ENCODE measurements at places on chromosomes 7 and 10.

- no peak for DNase-seq
Observed at GRCh38 chr7:45660901-45661211, 86.7 kb downstream of the ADCY1 start.

GRCh38 chr10:49149881-49150280 lies 16.1 kb upstream of the FAM170B start:
- no peak for DNase-seq

DNA sequence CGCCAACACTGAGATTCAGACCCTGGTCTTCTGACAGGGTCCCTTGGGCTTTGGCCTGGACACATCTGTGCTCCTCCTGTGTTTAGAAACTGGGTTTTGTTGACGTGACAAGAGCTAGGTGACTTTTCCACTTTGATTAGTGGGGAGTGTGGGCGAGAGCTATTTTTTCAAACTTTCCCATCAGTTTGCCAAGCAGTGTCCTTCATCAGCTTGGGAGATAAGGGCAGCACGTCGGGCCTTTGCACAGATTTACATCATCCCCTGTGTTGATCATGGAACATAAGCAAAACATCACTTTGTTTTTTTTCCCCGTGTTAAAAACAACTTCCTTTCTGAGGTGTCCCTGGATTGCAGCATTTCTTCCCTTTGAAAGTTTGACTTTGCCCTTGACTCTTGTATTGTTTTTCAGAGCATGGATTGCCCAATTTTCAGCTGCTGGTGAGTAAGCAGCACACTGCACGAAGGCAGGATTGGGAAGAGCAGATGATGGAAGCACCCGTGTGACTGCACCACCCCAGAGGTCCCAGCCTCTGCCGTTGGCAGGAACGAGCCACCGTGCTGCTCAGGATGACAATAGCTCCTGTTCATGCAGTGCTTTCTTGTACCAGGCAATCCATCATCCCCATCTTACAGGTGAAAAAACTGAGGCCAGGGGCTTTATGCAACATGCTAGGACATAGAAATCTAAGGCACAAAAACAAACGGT lies 6.4 kb upstream of the IGFBP1 start:
- no peak for DNase-seq

DNA sequence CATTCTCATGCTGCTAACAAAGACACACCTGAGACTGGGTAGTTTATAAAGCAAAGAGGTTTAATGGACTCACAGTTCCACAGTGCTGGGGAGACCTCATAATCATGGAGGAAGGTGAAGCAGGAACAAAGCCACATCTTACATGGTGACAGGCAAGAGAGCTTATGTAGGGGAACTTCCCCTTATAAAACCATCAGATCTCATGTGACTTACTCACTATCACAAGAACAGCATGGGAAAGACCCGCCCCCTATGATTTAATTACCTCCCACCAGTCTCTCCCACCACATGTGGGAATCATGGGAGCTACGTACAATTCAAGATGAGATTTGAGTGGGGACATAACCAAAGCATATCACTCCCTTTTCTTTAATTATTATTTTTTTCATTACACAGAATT lies 16.6 kb downstream of the COL28A1 start:
- no peak for DNase-seq

- DNase-seq: peak; percentile 55
Observed at GRCh38 chr7:84364708-84365107, 170.1 kb upstream of the SEMA3A start.

DNA sequence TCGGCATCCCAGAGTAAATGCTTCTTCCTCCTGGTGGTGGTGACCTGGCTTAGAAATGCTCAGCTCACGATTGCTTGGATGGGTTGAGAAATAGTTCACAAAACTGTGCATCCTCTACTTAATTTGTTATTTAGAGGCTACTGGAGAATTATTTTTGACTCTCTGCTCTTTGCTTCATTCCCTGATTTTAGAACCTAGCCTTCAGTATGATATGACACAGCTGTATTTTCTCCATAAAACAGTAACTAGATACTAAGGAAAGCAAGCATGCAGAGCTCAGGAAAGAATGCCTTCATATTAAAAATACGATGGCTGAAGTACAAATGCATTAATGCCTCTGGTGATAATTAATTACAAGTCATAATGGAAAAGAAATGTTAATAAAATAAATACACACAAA lies 602.0 kb upstream of the COBL start:
- DNase-seq: no peak

- no peak for DNase-seq
Observed at GRCh38 chr10:43230909-43231522, 35.8 kb downstream of the RASGEF1A start.

DNA sequence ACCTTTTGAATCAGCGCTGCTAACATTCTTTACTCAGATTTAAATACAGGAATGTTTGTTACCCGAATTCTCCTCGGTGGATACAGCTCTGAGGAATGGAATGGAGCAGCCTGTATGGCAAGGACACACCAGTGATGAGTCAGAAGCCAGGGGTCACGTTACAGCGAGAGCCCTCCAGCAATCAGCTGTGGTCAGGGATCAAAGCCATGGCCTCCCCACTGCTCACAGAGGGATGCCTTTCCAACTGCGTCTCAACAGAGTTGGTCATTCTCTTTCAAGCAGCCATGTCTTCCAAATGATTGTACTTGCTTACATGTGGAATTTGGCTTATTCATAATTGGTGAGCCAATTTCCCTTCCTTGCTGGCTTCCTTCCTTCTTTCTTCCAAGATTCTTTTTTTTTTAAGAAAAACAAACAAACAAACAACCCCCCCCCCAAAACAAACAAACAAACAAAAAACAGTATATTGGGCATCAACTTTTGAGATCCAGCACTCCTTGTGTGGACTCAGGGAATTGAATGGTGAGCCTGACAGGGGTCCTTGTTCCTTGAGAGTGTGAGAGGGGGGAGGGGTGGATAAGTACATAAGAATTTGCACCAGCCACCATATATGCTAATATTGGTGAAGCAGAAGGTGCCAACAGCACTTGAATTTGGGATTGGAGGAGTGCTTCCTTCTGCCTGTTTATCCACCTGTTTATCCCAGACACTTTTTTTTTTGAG lies 100.2 kb downstream of the ATXN7L1 start:
- DNase-seq: peak; percentile 96

GRCh38 chr7:137003566-137003965 lies 135.1 kb downstream of the CHRM2 start:
- DNase-seq: no peak

GRCh38 chr7:124702385-124702784 lies 63.2 kb downstream of the GPR37 start:
- DNase-seq: no peak

- no peak for DNase-seq
Observed at GRCh38 chr10:89975771-89976170, 274.4 kb downstream of the KIF20B start.

DNA sequence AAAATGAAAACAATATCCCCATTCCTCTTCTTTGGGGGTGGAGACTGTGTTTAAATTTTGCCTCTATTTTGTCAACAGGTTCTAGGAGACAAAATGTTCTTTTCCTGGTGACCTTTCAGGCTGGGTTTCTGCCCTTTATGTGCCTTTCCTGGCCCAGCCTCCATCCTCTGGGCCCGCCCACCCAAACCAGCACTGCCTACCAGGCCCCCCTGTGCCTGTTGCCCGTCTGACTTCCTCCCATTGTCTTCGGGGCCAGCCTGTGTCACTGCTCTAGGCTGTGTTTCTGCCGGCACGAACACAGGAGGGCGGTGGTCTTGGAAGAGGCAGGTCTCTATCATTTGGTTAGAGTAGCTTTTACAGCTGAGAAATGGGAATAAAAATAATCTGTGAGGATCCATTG lies 13.9 kb downstream of the TSPAN14 start:
- DNase-seq: peak; percentile 87

DNA sequence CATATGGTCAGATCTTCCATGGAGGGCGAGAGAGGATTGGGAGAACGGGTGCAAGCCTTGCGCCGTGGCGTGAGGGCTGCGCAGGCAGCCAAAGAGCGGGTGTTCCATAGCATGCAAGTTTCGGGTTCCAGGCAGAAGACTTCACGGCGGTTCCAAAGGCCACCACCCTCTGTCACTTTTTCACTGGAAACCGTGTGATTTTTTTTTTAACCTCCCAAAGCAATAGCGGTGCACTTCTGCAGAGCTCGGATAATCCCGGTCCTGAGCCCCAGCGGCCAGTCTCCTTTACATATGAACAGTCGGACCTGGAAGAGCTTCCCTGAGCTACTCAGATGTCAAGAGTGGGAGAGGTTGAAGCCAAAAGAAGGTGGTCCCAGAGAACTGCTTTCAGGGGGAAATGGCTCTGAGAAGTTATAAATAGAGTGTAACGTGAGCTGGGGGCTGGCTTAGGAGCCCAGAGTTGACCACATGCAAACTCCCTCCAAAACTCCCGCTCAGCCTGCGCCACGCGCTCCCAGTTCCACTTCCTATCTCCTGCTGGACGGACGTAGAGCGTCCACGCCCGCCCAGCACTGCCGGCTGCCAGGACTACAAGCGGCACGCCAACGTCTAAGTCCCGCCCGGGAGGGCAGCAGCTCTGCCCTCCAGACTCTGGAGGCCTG lies at the start of gene MEOX2:
Gene MEOX2 (minus strand): TSS at position 389 of the 662 bp plus-strand sequence. CDS start 281 bp downstream, at position 108.
- peak; percentile 63 for DNase-seq

DNA sequence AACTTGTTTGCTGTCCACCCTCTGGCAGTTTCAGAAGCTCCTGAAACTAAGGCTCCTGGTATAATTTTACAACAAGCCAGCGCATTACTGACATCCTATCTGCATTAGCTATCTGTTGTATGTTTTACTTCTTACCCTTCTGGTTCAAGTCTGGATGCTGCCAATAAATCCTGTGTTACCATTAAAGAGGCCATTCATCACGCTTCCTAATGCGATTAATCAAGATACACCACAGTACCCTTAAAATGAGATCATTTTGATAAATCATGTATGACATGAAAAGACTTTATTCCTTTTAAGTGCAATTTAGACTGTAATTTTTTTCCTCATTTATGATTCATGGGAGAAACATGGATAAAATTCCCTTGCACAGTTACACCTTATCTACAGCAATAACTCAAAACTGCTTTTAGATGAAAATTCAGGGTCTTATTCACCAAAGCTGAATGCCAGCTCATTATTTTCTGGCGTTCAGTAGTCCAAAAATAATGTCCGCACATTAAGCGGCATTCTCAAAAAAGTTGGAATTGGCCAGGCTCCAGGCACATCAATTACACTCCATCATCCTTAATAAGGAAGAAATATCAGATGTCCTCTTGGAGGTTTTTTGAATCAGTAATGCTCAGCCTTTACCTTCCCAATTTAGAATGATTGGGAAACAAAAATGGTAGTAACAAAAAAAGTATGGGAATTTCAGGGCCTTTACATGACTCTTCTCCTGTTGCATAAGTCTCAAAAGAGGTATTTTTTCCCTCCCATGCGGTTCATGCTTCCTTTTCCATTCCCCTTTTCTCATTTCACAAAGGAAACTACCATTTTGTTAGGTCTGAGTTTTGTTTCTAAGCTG lies 878.5 kb downstream of the LRMDA start:
- no peak for DNase-seq

DNA sequence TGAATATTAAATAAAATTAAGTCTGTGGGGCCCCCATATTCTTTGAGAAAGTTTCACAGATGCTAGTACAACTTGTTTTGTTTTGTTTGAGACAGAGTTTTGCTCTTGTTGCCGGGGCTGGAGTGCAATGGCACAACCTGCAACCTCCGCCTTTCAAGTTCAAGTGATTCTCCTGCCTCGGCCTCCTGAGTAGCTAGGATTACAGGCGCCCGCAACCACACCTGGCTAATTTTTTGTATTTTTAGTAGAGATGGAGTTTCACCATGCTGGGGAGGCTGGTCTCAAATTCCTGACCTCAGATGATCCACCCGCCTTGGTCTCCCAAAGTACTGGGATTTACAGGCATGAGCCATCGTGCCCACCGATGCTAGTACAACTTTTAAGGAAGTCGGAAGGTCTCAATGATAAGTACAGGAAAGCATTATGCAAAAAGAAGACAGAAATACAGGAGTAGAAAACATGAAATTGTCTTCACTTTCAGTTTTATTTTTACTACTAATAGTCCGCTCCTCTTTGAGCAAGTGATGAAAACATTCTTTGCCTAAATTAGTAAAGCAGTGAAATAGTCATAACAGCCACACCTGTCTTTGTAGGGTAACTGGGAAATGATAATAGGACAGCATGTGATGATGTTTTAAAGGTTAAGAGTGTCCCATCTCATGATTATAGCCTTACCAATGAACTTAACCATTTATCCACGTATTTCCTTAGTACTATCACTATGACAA lies 147.5 kb downstream of the SEMA3D start:
- no peak for DNase-seq

GRCh38 chr7:139355320-139355719 lies 4.4 kb upstream of the LUC7L2 start:
- no peak for DNase-seq

- no peak for DNase-seq
Observed at GRCh38 chr7:133873187-133873586, 254.0 kb upstream of the LRGUK start.

- DNase-seq: peak; percentile 60
Observed at GRCh38 chr7:134315679-134316538, 821 bp downstream of the SLC35B4 start.

DNA sequence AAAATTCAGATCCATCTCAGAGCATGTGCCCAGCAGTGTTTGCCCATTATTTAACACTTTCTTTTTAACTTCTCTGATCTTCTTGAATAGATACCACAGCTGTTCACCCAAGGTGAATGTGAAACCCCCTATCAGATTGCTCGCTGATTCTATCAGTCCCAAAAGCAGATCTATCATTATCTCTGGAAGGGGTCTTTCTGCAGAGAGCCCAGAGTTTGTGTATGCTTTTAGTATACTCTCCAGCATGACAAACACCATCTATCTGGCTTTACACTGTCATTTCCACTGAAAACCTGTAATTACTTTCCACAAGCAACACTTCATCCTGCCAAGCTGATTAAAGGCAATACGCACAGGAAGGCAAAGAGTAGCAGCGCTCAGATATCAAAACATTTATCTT lies 168.2 kb downstream of the CACNA2D1 start:
- DNase-seq: no peak

- peak; percentile 65 for DNase-seq
Observed at GRCh38 chr7:124171068-124171467, 138.2 kb upstream of the TMEM229A start.

GRCh38 chr7:131945313-131945911 lies 389.0 kb upstream of the PODXL start:
- DNase-seq: peak; percentile 95

GRCh38 chr10:18424200-18424599 lies 227.2 kb downstream of the NSUN6 start:
- DNase-seq: peak; percentile 51

DNA sequence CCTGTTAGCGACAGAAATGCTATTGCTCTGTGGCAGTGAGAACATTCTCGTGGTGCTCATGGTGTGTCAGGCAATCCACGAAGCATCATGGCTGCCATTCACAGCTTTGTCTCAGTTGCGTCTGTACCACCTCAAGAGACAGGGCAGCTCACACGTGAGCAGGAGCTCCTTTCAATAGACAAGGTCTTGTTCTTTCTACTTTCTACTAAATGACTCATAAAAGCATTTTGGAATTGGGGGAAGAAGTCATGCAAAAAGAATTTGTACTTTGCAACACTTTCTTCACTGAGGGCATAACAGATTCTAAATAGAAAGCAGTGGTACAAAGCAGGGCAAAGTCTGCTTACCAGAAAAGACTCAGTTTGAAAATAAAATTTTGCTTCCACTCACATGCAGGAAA lies 638.5 kb downstream of the PHTF2 start:
- DNase-seq: no peak
